Right renal pelvis (tissue), 4 donors: ENCODE measurements at places on chromosomes 4 and X.

- DNase-seq, result no peak
Observed at GRCh38 chr4:72323227-72323626, 245.8 kb downstream of the ADAMTS3 start.

DNA sequence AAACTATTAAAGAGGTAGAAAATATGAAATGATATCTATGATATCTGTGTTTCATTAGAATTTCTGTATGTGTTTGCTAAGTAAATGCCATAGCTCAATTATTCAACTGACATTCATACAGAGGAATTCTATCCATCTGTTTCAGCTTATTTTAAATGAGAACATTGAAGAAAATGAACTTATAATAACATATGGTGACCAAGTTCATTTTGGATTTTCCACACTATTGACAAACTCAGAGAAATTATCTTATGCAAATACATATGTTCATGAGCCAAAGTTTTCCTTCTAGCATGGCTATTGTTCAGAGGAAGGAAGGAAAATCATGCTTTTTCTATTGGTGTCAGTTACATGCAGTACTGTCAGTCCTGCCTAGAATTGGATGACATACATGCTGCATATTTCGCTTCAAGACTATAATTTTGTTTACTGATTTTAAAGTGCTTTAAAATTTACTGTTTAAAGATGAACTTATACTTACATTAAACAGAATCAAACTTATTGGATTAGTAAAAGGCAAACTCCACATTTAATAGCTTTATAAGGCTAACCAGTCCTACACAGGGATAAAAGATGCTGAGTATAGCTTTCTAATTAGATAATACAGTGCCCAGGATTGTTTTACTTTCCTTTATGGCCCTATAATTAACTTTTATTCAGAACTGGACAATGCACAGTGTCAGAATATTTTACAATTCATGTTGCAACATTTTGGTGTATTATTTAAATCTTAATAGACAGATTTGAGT lies 646.2 kb downstream of the TRAM1L1 start:
- no peak for DNase-seq

GRCh38 chr4:69876071-69876470 lies 16.1 kb upstream of the SULT1E1 start:
- no peak for DNase-seq

- no peak for DNase-seq
Observed at GRCh38 chr4:76322236-76322635, 15.7 kb downstream of the STBD1 start.

DNA sequence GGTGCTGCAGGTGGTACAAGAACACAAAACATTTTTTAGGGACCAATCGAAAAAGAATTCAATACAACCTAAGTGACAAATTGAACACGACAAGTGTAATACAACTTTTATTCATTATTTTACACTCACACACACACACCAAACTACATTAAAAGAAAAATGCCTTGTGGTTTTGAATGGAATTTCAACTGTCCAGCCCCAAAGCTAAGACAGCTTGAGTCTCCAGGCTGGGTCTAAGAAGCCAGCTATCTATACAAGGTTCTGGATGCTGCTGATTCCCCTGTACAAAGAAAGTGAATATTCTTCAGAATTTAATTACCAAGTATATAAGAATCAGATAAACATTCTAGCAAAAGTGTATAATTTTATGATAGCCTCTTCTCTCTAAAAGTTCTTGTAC lies 118.2 kb downstream of the PPP3CA start:
- no peak for DNase-seq

DNA sequence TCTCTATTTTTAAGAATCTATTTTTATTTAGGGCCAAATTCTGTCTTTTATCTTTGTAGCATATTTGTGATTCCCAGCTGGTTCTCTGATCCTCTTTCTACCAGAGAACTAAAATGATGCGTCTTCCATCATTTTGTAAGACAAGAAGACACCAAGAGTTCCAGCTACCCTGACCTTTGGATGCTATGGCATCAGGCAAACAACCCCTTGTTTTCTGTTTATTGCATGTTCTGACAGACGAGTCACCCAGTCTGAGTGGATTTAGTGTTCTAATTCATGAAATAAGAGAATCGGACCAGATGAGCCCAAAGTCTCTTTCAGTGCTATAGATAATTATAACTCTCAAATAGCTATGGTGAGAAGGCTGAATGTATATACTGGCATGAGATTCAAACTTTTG lies 69.7 kb downstream of the ZFYVE28 start:
- no peak for DNase-seq

DNA sequence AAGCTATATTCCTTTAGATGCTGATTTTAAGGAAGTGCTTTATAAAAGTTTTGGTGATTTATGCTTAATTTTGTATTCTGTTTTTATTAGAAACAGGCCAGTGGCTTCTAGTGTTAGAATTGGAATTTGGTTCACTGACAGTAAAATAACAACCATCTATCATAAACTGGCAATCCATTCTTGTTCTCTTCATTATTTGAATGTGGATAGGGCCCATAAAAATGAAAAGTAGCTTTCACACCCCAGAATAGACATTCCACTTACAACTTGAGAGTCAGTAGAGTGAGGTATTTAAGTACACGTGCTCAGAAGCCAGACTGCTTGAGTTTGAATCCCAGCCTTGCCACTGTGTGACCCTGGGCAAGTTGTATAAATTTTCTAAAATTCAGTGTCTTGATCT lies 232.4 kb upstream of the CTSO start:
- DNase-seq, result no peak

GRCh38 chr4:182574706-182575105 lies 331.5 kb downstream of the TENM3 start:
- no peak for DNase-seq

- no peak for DNase-seq
Observed at GRCh38 chrX:48511560-48511959, 2.8 kb downstream of the PORCN start.

GRCh38 chr4:53748328-53748772 lies 157.1 kb upstream of the LNX1 start:
- no peak for DNase-seq

DNA sequence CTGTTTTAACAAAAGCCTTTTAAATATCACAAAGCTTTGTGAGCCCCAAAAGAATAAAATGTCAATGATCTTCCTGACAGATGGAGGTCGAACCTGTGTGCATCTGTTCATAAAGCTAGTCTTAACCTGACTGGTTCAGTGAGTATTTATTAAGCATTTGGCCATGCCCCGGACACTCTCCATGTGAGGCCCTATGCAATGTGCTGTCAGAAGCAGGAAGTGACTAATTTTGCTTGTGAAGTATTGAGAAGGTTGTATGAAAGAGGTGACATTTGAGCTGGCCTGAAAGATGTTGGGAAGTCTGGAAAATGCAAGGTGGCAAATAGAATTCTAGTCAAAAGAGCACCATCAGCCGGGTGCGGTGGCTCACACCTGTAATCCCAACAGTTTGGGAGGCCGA lies 171.4 kb downstream of the MSL3 start:
- no peak for DNase-seq

DNA sequence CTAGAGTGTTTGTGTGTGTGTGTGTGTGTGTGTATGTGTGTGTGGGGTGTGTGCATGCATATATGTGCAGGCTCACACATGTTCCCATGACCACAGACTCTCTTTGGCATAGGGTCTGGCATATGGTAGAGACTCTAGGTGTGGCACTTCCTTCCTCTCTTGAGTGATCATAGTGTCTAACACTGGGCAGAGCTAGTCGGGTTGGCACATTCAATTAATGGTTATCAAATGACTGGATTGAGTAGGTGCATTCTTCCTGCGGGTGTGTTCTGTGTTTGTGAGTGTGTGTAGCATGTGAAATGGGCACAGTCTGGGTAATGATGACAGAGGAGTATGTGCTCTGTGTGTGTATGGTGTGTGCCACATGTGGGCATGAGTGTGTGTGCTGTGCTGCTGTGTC lies 106.5 kb downstream of the EFNB1 start:
- no peak for DNase-seq

GRCh38 chrX:24023544-24023943 lies 3.4 kb downstream of the KLHL15 start:
- DNase-seq, result no peak

- DNase-seq, result no peak
Observed at GRCh38 chrX:649166-649565, 18.6 kb downstream of the SHOX start.

DNA sequence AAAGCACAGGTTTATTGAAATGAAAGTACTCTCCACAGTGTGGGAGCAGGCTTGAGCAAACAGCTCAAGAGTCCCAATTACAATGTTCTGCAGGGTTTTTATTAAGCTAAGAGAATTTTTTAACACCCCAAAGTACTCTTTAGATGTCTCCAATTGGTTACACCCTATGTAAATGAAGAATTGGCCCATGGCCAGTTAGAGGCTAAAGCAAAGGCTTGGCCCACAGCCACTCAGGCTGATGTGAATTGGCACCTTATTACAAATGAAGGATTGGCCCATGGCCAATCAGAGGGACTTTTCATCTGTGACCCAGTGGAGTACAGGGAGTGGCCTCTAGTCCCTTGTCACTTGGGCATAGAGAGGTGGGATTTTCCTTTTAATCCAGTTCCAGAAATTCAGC lies 30.1 kb upstream of the IQCM start:
- DNase-seq, result no peak

- DNase-seq, result no peak
Observed at GRCh38 chrX:41827886-41828285, 95.5 kb downstream of the CASK start.

DNA sequence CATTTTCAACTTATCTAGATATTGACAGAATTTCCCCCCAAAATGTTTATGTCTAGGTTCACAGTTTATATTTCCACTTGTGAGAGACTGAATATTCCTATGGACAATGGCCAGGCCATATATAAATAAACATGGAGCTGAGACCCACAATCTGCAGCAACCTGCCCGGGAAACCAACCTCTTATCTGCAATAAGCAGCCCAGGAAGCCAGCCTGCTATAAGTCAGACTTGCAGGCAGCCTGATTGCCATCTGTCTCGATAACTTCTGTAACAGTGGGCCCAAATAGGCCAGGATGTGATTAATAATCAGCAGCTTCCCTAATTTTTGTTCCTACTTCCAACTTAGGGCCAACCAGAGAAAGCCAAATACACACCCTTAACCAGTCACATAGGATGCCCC lies 5.2 kb upstream of the NAP1L5 start:
- no peak for DNase-seq

- no peak for DNase-seq
Observed at GRCh38 chr4:105714071-105714521, 5.5 kb downstream of the GSTCD start.

DNA sequence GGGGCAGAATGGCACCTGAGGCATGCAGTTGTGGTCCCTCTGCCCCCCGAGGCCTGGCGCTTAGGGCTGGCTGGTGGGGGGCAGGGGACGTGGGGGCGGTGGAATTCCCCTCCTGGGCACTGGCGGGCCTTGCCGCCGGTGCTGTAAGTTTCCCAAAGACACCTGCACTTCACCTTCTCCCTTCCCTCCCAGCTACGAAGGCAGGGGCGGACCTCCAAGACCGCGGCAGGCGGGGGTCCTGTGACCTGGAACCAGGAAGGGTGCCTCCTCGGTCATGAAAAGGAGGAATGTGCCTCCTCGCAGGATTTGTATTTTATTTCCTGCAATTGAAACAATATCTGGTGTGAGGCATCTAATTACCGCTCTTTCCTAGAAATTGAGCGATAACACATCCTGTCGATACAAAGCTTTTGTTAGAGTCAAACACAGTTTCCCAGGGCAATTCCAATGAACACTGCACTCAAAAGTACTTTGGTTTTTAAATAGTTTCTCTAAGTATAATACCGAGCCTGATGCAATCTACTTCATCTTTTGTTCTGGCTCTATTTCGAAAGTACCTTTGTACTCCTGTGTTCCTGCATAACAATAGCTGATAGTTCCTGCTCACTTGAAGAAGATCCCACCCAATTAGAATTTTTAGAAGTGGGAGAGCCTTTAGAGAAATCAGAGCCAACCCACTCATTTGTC lies 12.3 kb upstream of the ADRA2C start:
- no peak for DNase-seq

- DNase-seq, result no peak
Observed at GRCh38 chr4:118760092-118760491, 74.9 kb downstream of the METTL14 start.

- DNase-seq, result no peak
Observed at GRCh38 chr4:8710946-8711345, 118.4 kb downstream of the CPZ start.

GRCh38 chrX:4094926-4095325 lies 381.5 kb upstream of the PRKX start:
- no peak for DNase-seq

GRCh38 chr4:140012688-140013486 lies 141.1 kb downstream of the MAML3 start:
- no peak for DNase-seq

DNA sequence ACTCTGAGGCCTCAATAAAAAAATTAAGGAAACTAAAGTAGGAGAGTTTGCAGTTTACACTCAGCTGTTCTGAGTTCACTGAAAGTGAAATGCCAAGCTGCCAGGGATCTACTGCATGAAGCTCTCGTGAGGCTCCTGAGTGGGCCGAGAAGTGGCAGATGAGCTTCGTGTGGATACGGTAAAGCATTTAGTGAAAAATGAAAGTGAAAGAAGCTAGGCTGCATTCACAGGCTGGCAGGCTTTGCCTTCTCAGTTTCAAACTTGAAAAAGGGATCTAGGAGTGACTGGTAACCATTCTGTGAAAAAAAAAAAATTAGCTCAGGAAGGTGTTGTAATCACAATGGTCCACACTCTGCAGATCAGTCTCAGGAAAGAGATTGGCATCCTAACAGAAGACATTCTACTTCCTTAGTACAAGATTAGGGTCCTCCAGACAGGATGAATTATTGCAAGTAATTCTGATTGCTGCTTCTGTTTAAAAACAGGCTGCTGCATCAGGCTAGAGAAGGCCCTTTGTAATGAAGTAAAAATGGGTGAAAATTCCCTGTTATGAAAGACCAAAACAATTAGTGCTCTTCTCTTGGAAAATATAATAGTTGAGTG lies 679.9 kb downstream of the RPA4 start:
- no peak for DNase-seq

- no peak for DNase-seq
Observed at GRCh38 chr4:67158666-67159065, 386.6 kb downstream of the CENPC start.

DNA sequence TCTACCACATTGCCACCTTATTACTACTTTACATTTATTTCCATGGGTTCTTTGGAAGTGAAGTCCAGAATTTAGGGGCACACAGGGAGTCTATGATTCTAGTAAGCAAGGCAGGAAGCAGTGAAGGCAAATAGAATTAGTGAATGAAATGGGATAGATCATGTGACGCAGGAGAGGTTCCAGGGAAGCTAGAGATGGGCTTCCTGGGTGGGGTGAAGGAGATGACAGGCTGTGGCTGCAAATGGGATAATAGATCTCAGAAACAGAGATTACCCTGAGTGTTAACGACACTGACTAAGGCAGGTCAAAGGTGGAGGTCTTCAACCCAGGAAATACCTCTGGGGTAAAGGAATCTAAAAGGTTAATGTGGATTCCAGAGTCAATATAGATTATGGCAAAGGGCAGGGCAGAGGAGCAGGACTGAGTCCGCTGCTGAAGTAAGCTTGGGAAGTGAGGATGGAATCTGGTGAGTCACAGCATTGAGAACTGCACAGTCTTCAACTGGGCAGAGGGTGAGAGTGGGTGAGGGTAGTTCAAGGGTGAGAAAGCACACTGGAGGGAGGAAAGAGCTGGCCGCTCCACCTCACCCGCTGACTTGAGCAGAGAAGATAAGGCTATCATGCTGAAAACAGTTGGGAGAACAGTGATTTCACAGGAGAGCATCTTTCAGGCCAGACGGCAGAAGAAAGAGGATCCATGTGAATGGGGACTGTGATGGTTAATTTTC lies 70.8 kb downstream of the ANXA3 start:
- no peak for DNase-seq

- DNase-seq, result no peak
Observed at GRCh38 chr4:111802191-111802590, 343.1 kb upstream of the FAM241A start.

GRCh38 chr4:106287353-106287969 lies 28.5 kb downstream of the TBCK start:
- DNase-seq, result no peak
